ENCODE measurements at places on chromosomes 4 and X. TPM values are rescaled to one million over a fixed set of nuclear protein-coding genes. Genes with fewer than 3 reads are reported as not detected.

DNA sequence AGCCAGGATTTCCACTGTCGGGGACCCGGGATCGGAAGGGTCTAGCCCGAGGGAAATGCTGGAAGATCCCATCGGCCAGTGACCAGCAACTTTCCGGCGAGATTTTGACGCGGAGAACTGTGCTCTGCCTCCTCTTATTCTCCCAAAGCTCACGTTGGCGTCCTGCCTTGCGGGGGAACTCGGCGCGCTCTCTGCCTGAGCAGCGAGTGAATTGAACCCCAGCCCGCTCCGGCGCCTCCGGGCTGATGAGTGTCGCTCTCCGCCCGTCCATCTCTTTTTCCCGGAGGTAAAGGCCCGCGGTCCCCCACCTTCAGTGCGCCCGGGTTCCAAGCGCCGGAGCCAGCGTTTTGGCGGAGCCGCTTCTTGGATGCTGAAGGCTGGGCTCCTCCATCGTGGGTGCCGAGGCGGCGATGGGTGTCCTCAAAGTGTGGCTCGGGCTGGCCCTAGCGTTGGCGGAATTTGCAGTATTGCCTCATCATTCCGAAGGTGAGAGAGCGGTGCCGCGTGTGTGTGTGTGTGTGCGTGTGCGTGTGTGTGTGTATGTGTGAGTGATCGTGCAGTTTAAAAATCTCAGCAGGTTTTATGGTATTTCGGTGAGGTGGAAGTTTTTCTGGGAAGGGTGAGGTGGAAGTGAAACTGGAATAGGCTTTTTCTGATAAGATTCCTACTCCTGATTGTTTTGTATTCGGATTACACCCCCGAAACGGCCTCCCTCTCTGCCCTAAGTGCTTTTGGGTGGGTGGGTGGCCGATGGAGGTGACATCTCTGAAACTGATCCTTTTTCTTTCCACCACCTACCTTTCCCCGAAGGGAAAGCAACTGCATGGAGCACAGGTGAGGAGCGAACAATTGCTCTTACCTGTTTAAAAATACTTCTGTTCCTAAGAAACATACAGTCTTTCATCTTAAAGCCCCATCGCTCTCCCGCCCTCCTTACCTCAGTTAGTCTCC, 752 bp downstream of the FRAS1 start:
- DNase-seq: no peak

DNA sequence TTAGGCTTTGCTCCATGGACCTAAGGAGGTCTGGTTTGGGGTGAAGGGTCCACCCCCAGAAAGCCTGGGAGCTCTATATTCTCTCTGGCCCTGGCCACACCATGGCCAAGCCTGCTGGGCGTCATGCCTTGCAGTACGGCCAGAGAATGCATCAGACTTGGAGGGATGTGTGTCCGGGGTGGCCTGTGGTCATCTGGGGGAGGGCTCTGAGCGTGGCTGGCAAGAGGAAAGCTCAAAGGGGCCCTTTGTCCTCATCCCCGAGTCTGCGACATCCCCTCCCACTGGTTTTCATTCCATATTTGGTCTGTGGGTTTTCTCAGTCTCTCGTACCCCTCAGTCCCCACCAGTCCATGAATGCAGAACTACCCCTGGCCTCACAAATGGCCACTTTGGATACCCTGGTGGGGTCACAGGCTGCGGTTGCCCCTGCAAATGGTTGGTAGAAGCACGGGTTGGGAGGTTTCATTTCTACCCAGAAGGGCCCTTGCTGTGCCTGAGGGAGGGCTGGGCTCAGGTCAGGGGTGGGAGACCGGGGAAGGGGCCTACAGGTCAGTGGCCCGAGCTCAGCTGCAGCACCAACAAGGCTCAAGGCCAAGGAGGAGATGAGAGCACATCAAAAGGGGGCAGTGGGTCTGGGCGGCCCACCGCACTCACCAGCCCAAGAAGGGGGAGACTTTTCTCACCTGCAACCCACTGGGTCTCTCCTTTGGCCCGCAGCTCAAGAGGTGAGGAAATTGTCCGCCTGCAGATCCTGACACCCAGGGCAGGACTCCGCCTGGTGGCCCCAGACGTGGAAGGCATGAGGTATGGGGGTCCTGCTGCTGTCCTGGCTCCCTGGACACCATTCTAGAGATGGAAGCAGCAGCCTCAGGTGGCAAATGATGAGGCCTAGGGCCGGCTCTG, 30.2 kb downstream of the ZNF185 start:
- no peak for DNase-seq

GRCh38 chr4:76585272-76585671, 150.2 kb downstream of the SHROOM3 start:
- DNase-seq: no peak

- no peak for DNase-seq
These were observed 111.1 kb downstream of the NFKB1 start for GRCh38 chr4:102612210-102612609.

- DNase-seq: no peak
These were observed 9.0 kb downstream of the TCEAL1 start for GRCh38 chrX:103637604-103638338.

DNA sequence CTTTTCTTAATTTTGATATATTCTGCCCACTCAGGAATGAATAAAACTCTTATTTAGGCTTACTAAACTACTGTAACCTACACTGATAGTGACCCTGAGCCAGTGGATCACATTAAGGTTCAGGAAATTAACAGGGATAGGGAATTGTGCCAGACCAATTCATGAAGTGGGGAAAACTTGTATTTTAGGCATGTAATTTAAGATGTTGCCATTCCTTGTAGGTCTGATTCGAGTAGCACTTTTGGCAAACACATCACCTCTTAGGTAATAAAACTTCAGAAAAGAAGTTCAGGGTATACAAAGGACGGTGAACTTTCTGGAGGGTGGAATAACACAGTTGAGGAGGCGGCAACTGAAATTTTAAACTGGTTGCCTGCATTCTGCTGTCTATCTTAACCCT, 54.9 kb downstream of the MND1 start:
- DNase-seq: no peak

GRCh38 chrX:40578039-40578695, 2.6 kb upstream of the ATP6AP2 start:
- DNase-seq: no peak

- no peak for DNase-seq
These were observed 75.6 kb upstream of the BOD1L1 start for GRCh38 chr4:13703096-13703495.

DNA sequence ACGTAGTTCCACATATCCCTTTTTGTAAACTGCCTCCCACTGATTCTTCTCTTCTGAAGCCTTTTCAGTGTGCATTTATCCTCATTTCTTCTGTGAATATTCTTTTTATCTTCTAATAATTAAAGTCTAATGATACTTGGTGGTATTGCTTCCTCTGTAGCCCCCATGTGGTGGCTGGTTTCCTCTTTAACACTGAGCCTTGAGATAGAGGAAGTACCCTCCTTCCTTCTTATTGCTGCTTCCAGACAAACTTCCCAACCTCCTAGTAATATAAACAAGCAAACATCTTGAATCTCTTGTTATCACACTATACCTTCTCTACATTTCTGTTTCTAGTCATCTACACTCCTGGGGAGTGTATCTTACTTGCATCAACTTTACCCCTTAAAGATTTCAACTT, 310.5 kb upstream of the GIMD1 start:
- no peak for DNase-seq

DNA sequence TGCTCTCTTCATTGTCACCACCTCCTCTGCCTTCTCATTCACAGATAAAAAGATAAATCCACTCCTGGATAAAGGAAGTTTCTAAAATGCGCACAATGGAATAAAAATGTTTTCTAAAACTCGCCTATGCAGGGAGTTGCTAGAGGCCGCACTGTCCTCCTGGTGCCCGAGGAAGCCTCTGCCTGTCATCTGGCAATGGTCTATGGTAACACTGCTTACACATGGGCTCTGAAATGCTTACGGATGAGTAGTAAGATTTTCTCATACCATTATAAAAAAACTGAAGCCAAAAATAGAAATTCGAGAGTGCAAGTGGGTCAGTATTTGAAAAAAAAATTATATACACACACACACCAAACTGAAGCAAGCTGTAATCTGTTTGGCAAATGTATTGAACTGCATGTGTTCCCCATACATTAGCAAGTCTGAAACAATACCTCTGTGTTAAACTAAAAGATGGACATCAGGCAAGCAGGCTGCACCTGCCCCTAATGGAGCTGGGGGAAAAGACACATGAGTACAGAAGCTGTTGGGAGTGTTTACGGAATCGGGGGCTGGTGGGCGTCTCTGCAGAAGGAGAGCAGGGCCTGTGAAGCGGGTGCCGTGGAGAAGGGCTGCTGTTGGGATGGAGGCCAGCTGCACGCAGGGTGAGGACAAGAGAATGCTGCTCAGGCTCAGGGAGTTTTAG, 103.3 kb upstream of the FAT1 start:
- no peak for DNase-seq

GRCh38 chrX:12994321-12994720, 19.4 kb downstream of the TMSB4X start:
- DNase-seq: no peak

GRCh38 chr4:153808175-153808574, 19.3 kb upstream of the SFRP2 start:
- DNase-seq: no peak

- DNase-seq: no peak
These were observed 16.3 kb downstream of the CD99 start for GRCh38 chrX:2707334-2707760.

DNA sequence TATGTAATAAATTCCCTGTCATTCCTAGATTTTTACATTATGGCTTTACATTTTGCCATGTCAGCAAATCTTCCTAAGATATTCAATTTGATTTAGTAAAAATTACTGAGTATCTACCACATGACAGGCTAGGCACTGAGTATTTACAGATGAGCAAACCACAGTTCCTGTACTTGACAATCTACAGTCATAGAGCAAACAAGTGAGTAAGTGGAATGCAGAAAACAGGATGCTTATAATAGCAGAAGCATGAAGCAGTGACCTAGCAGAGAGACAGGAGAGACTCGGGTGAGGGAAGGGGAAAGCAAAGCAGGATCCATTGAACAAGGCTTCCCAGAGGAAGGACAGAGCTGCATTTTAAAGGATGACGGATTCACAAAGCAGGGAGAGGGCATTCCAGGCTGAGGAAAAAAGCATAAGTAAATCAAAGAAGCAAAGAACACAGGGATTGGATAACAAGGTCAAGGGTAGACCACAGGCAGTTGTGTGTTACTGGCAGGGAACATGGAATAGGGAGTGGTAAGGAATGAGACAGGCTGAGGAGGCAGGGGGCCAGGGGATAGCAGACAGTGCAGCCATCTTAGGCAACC, 124.7 kb upstream of the C1QTNF7 start:
- DNase-seq: no peak

GRCh38 chr4:184415071-184415470, 59.3 kb downstream of the IRF2 start:
- no peak for DNase-seq

- no peak for DNase-seq
These were observed 51.7 kb downstream of the SCD5 start for GRCh38 chr4:82746705-82747574.

GRCh38 chr4:78684325-78685079, 91.6 kb upstream of the BMP2K start:
- DNase-seq: no peak

- DNase-seq: no peak
These were observed 639.6 kb downstream of the SMARCA1 start for GRCh38 chrX:128883650-128884049.

IBSP gene
- total RNA-seq: not detected

FAM184B gene
- total RNA-seq: not detected

SHOX gene
- not detected for total RNA-seq
